Cardiac septum (tissue), 1 donor: ENCODE measurements at places on chromosomes 12 and 14.

GRCh38 chr14:101808894-101809670, 47.6 kb downstream of the PPP2R5C start:
- DNase-seq = no peak

DNA sequence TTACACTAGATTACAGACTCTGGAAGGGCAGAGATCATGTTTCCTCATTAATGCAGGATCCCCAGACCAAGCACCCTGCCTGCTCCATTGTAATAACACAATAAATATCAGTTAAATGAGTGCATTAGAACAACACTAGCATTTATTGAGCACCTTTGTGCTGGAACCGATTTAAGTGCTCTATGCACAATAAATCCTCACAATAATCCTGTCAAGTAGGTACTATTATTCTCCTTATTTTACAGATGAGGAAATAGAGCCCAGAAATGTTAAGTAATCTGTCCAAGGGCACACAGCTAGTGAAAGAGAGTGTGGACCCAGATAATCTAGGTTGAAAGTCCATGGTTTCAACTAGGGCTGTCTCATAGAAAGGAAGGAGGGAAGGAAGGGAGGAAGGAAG, 69.8 kb downstream of the MAP1LC3B2 start:
- DNase-seq = no peak

GRCh38 chr12:122467983-122468382, 32.7 kb downstream of the ZCCHC8 start:
- DNase-seq = no peak

DNA sequence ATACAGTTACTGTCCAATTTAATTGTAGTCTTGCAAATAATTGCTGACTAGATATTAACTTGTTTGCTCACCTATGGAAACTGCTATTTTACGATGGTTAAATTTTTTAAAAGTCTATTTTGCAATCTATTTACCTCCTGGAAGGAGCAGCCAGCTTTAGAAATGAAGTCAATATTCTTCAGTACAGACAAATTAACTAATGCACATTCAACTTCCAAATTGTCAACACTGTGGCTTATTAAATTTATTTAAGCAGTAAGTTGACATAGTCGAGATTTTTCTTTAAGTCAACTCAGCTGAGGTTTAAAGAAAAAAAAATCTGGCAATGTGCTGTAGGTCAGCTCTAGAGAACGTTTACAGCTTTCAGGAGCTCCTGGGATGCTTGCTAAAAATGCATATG, 221.2 kb downstream of the SSPN start:
- DNase-seq = no peak

GRCh38 chr12:115364921-115365320, 680.9 kb upstream of the TBX3 start:
- no peak for DNase-seq
